Endothelial cell (in vitro differentiated cells): ENCODE measurements at places on chromosomes 2 and 18.

GRCh38 chr2:69741575-69742321 lies at the start of gene ANXA4:
TSS of gene ANXA4 (plus strand) at chr2:69742134. CDS start at chr2:69781566, 39,432 bp downstream.
- DNase-seq: peak; percentile 67

- DNase-seq: no peak
Measured at GRCh38 chr2:119384971-119385370, 18.2 kb downstream of the DBI start.

GRCh38 chr2:201769666-201770373 lies 10.9 kb downstream of the ALS2 start:
- DNase-seq: no peak

GRCh38 chr2:147934881-147935620 lies 85.5 kb downstream of the ORC4 start:
- DNase-seq: no peak

- no peak for DNase-seq
Measured at GRCh38 chr2:160279813-160280465, 79.9 kb upstream of the ITGB6 start.

GRCh38 chr2:20451761-20452499 lies 5.1 kb downstream of the RHOB start:
- DNase-seq: no peak
